ENCODE measurements at places on chromosomes 1 and 21.

DNA sequence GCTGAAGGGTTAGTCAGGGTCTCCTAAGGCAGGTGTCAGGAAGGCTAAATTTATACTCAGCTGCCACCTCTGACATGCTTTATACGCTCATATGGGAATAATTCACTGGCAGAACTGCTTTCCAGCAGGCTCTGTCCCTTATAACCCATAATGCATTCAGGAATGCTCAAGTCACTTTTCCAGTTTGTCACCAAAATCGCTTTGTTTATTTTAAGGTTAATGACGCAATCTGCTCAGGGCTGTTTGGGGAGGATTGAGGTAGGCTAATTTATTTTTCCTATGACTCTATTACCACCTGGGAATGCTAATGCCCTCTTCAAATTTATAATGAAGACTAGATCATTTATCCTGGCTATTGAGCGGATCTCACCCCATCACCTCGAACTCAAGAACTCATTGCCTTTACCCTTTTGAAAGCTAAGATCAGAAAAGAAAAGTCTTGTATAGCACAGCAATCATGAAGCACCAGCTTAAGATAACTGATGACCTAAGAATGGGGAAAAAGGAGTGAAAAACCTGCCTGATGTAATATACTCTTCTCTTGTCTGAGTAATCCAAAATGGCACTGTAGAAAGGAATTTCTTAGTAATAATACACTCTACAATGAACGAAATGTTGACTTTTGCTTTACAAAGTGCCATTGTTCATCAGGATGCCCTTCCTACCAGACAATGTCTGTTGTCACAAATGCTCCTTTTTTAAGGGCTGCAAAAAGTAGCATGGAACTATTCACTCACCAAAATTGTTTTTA is 97.9 kb upstream of the EXO1 start:
- no peak for DNase-seq

DNA sequence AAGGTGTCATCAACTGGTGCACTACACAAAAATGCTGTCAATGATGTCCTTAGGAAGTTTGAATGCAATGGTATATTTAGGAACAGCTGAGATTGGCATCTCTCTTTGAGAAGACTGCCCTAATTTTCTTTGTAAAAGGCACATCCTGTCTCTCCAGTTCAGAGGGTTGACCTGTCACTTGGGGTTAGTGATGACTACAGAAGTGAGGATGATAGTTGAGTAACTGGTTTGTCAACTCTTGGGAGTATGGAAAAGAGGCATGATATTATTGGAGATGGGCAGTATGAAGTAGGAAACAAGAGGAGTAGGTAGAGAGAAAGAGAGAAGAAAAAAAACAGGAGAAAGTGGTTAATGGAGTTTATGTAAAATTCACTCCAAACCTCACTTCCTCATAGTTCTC is 40.4 kb upstream of the PIGC start:
- DNase-seq = no peak

GRCh38 chr1:159712080-159712479 is 2.3 kb downstream of the CRP start:
- DNase-seq = no peak

- DNase-seq = no peak
Observed at GRCh38 chr1:244067893-244068292, 16.8 kb downstream of the ZBTB18 start.

- no peak for DNase-seq
Observed at GRCh38 chr1:65054481-65054880, 88.1 kb upstream of the JAK1 start.

DNA sequence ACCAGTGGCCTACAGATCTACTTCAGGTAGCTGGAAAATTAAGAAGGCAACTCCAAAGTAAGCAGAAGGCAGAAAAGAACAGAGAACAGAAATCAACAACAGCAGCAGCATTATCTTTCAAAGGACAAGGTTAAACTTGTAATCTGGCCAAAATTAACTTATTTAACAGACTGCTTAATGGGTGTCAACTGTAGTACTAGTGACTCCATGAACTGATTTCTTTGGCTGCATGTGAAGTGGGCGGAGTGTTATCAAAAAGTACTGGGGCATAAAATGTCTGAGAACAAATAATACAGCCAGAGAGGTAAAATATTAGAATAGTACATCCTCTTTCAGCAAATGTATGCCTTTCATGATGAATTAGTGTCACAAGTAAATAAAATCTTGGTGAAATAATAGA is 24.6 kb upstream of the NADK start:
- DNase-seq = no peak
